ENCODE measurements at places on chromosomes 2 and 18.

GRCh38 chr18:77054288-77054605, 78.3 kb downstream of the MBP start:
- DNase-seq = no peak

DNA sequence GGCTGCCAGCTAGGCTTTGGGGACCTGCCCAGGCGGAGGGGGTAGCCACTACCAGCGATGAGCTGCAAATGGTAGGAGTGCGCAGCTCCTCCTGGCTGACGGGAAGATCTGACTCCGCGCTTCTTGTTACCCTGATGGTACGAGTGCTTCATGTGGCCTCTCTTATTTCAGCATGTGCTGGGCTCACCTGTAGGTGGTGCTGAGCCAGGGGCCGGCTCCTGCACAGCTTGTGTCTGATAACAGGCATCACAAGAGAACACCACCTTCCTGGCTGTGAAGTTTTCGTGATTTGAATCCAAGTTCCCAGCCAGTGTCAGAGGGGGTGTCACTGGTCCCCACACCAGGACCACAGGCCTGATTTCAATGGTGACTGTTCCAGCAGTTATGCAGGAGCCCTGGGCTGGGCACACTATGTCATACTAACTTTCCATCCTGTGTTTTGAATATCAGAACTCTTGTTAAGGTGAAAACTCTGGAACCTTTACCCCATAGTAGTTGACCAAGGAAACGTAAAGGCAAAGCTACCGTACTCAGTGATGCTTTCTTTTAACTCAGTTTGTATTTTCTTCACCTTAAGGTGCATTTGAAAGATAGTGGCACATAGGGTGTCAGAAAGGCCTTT, 28.0 kb downstream of the APCDD1 start:
- no peak for DNase-seq

- no peak for DNase-seq
These were observed 636.2 kb downstream of the EPHA4 start for GRCh38 chr2:220935789-220936321.

DNA sequence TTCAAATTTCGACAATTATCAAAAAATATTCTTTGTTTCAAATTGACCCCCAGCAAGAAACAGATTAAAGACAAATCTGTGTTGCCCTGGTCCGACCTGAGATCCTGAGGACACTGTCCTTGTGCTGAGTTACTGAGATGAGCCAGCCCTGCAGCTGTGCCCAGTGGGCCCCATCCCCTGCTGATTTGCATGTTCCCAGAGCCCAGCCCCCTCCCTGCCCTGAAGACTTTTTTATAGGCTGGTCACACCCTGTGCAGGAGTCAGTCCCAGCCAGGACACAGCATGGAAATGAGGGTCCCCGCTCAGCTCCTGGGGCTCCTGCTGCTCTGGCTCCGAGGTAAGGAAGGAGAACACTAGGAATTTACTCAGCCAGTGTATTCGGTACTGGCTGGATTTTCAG, 31.4 kb upstream of the ZNG1B start:
- DNase-seq = no peak
